Inflammatory macrophage treated with lipopolysaccharide for 4 hours (primary cell): ENCODE measurements at places on chromosomes 12 and 14.

- no peak for DNase-seq
Observed at GRCh38 chr14:99612738-99613330, 8.8 kb upstream of the CCDC85C start.

DNA sequence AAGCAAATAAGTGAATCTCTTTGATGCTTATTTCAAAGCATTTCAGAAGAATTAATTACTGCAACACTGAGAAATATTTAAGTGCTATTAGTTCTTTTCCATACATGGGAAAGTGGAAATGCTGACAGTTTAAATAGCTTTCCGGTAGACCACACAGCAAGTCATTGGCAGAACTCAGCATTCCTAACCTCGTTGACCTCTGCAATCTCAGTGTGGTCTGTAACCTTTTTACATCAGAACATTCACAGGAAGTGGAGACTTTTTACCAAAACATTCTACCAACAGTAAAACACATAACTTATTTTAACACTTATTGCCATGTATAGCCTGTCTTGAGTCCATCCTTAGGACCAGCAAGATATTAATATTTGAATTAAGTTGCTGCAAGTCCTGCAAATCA is 249.5 kb upstream of the DCN start:
- DNase-seq: no peak

DNA sequence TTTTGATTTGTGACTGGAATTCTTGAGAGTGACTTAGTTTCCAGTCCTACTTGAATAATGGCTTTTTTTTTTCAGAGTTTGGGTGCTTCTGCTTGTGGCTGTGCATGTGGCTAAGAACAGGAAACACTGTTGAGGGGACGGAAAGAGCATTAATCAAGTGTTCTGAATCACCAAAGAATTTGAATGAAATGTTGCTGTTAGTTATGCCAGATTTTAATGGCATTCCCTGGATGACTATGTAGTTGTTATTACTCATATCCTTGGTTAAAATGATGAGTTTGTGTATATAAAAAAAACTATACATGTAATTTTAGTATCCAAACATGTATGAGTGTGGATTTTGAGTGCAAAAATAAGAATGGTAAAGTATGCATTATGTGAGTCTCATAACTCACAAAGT is 347.9 kb downstream of the BCAT1 start:
- DNase-seq: peak; percentile 82

GRCh38 chr12:6966351-6966750 is 4.1 kb downstream of the PHB2 start:
- DNase-seq: no peak

- no peak for DNase-seq
Observed at GRCh38 chr12:30169839-30170591, 386.3 kb upstream of the TMTC1 start.

DNA sequence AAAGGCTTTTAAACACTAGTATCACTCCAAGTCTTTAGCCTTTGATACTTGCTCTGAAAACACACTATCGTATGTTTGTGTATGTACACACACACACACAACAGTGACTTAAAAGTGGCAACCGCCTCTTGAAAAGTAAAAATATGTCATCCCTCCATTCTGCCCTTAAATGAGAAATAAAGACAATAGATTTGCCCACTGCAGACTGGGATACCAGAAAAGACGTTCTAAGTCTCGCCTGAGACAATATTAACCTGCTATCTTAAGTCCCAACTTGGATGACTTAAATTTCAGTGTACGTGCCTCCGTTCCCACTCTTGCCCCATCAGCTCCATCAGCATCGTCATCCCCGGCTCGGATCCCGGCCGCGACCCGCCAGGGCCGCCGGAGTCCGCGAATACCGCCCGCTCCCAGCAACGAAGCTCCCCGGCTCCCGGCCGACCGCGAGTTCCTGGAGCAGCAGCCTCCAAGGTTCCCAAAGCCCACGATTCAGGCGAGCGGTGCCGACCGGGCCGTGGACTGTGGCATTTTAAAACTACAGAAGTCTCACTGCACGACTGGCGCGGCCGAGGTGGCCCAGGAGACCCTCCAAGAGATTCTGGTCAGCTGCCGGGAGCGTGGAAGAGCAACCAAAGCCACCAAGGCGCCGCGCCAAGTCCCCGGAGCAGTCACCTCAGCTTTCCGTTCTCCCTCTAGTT is 2.8 kb upstream of the ARID2 start:
- peak; percentile 52 for DNase-seq

- no peak for DNase-seq
Observed at GRCh38 chr14:72290241-72290640, 358.0 kb downstream of the RGS6 start.

DNA sequence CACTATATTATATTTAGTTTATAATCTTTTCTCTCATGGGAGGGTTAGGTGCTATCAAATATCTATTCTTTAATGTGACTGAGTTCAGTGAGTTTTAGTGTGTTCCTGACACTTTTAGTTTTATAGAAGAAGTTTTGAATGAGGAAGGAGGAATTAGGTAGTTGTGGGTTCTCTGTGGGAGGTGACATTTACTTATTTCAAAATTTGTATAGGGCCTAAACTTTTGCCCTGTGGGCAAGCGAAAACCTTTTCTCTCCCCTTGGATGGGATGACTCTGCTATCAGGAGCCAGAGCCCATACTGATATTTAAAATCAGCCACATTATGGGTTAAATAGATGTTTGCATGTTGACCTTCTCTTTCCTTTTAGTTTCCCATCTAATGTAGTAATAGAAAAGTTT is 43.6 kb downstream of the SPATS2 start:
- peak; percentile 69 for DNase-seq

- no peak for DNase-seq
Observed at GRCh38 chr12:85874031-85874461, at the start of gene NTS. Gene NTS, plus strand, starts transcription at chr12:85874295. Its CDS starts 109 bp downstream, at chr12:85874404.

DNA sequence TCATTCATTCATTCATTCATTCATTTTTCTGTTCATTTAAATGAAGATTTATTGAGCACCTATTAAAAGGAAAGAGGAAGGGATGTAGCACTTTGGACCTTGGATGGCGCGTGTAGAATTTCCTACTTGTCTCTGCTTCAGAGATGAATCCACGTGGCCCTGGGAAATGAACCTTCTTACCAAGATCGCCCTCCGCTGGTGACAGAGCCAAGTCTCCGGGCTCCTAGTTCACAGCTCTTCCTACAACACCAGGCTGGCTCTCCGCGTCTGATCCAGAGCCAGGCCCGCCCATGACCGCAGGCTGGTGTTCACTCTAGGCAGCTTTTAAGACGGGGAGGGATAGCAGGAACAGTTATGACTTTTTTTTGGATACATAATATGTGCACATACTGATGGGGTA is 70.9 kb upstream of the PIWIL1 start:
- DNase-seq: no peak

DNA sequence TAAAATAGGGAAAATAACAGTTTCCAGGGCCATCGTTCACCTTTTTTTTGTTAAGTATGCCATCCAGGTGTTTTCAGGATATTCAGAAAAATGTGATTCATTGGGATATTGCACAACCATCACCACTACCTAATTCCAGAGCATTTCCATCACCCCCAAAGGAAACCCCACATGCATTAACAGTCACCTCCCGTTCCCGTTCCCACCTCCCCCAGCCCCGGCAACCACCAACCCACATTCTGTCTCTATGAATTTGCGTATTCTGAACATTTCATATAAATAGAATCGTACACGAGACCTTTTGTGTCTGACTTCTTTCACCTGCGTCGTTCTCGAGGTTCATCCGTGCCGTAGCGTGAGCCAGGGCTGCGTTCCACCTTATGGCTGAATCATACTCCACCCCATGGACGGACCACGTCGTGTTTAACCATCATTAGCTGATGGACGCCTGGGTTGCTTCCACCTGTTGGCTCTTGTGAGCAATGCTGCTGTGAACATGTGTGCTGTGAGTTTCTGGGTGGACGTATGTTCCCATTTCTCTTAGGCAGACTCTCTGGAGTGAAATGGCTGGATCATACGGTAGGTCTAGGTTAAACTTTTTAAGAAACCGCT is 51.0 kb upstream of the NCOR2 start:
- DNase-seq: no peak

DNA sequence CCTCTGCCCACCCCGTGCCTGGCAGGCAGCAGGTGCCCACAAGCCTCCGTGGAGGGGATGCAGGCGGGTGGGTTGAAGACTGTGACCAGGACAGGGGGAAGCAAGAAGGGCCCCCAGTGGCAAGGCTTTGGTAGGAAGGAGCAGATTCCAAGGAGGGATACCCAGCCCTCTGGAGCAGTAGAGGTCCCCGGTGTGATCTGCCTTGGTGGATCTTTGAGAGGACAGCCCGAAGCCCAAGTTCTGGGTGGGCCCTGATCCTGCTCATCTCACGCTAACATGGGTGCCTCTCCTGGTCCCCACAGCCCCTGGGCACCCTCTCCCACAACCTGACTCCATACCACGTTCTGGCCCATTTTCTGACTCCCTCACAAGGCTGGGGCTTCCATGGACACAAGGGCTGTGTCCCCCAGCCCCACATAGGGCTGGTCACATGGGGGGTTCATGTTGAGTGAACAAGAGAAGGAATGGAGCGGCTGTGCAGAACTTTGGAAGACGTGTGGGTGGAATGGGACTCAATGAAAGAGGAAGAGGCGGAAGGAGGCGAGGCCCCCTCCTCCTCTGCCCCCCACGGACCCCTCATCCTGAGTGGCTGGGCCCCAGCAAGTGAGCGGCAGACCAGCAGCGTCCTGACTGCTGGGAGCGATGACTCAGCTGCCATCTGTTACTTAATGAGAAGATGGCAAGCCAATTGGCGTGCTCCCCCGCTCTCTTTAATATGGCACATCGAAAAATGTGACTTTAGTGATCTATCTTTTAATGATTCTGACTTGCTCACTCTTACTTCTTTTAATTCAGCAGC is 77.0 kb upstream of the BCL11B start:
- no peak for DNase-seq

DNA sequence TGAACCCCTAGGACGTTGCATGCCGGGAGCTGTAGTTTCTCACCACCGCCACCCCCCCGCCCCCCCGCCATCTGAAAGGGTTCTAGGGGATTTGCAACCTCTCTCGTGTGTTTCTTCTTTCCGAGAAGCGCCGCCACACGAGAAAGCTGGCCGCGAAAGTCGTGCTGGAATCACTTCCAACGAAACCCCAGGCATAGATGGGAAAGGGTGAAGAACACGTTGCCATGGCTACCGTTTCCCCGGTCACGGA is 501 bp upstream of the HSP90B1 start:
- no peak for DNase-seq

DNA sequence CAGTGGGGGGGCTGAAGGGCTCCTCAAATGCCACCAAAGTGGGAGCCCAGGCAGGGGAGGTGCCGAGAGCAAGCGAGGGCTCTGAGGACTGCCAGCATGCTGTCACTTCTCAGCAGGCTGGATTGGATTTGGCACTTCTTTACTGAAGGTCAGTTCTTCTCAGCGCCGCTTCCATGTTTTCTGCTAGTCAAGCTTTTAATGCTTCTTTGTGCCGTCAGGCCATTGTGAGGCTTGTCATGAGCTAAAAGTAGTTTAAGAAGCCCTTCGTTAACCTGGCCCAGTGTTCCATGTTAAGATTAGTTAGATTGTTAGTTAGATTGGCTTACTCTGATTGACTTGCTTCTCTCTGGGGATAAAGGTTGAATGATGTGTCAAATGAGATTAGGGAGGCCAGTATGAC is 13.4 kb downstream of the GABARAPL1 start:
- DNase-seq: no peak

GRCh38 chr12:62520361-62520760 is 53.7 kb downstream of the MON2 start:
- DNase-seq: no peak

DNA sequence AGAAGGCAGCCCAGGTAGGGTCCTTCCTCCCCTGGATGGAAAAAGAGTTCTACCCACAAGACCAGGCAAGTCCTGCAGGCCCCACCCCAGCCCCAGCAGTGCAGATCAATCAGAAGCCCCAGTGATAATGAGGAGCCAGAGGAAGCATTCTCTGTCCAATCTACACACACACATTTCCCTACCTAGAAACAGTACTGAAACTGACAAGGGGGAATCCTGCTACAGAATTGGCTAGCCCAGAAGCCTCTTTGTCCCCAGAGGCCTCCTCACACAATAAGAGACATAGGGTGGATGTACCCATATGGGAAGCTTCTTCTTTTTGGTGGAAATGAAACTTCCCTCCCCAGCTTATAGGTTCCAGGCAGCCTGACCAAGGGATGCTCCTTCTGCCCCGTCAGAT is 9.9 kb downstream of the FSCB start:
- no peak for DNase-seq

DNA sequence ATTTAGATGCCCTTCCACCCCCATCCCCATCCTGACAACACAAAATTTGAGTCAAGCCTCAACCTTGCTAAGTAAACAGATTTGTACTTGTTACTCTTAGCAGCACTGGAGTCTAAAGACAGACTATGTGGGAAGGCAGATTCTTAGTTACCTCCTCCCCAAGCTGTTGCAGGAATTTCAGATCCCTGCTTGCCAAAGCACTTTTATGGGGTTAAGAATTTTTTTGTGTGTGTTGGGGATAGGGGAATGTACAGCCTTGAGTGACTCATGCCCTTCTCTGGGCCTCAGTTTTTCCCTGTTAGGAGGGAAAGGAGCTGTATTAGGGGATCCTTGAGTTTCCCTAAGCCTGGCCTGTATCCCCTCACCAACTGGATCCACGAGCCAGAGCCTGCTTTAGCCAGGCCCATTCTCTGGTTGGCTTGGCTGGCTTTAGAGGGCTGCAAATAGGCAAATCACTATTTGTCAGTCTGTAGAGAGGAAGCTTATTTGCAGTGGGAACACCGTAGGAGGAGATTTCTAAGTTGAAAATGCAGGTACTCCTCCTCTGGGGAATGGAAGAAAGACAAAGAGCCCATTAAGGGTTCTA is 27.7 kb upstream of the RNU6-8 start:
- no peak for DNase-seq

- no peak for DNase-seq
Observed at GRCh38 chr12:112638420-112638819, 153.1 kb upstream of the RPH3A start.

DNA sequence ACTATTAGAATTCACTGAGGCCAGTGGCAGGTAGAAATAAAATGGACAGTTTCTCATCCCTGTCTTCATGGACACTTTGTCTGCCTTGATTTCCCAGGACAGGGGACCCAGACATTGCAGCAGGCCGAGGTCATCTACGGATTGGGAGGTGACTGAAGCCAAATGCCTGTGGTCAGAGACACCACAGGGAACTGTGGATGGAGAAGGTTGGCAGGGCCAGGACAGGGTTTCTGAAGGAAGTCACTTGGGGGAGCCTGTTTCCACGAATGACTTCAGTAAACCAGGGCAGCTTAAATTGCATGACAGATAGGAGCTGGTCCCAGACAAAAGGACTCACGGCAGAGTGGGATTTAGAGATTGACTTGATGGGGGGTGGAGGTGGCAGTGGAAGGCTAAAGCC is 224.9 kb downstream of the NTF3 start:
- no peak for DNase-seq

- DNase-seq: no peak
Observed at GRCh38 chr14:75023108-75023507, 20.4 kb downstream of the EIF2B2 start.

DNA sequence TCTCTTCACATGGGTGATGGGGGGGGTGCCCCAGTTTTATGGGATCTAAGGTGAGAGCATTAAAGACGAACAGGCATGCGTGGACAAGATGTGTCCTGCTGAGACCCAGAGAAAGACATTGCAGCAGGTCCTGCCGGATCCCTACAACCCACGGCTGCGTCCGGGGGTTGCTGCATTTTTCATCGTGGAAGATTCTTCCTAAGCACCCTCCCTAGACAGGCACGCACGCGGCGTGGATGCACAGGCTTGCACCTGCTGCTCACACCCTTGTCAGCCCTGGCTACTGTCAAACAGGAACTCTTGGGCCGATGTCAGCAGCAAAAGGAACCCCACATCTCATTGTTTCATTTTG is 280.6 kb upstream of the RTL1 start:
- no peak for DNase-seq
